ENCODE measurements at places on chromosomes 16 and 17.

DNA sequence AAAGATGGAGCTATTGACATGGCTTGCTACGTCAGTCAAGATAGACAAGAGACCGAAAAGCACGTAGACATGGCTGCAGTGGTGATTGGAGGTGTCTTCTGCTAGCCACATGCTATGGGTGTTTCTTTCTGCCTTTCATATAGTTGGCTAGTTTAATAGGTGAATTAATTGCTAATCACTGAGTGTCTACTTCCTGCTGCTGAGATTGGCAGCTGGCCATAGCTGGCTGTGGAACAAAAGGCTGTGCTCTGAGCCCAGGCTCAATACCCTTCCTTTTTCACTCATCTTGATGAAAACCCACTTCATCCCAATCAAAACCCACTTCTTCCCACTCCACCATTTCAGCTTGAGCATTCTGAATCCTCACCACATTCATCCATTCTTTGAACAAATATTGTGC lies 221.4 kb upstream of the MAF start:
- no peak for DNase-seq

DNA sequence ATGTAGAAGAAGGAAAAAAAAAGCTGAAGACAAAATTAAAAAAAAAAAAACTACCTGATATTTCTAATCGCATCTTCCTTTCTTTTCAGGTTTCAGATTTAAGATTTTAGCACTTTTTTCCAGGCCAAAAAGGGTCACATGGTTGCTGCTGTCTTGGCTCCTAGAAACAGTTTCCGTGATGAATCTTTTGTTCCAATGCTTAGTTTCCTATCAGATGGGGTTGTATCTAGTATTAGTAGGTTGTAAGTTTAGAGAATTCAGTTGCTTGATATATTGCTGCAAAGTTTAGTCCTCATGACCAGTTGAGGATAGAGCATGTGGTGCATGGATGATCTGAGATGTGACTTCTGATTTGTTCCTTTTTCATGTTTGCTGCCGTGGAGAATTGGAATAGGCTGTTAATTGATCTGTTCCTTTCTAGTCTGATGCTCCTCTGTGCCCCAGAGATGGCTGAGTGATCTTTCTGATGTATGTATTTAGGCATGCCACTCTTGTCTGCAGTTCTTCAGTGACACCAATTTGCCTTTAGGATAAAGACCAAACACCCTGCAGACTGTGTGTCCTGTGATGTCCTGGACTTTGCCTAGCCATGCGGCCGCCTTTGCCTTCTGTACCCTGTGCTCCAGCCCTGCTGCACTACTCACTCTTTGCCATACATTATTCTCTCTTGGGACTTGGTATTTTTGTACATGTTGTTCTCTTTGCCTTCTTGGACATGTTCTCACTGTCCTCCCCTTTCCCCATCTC lies 94.0 kb downstream of the MRTFB start:
- DNase-seq = no peak

DNA sequence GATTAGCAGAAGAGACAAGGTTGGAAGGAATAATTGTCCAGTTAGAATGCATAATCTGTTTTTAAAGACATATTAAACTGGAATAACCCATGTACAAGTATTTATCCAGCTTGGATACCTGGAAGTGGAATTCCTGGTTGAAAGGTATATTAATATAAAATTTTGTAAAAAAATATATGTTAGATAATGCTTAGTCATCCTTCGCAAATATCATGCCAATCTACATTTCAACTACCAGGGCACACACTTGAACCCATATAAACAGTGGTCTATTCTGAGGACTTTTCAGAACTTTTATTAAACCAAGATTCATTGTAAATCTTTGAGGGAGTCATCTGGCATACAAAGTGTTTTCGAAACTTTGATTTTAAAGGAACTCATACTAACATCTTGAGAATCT lies 269.1 kb upstream of the HSBP1 start:
- no peak for DNase-seq

- no peak for DNase-seq
These were observed 23.5 kb downstream of the ZNF276 start for GRCh38 chr16:89744813-89745212.

GRCh38 chr16:17374668-17375255 lies 96.0 kb downstream of the XYLT1 start:
- no peak for DNase-seq

Measured in NB4 (cell line).